Left hindlimb (tissue), 1 donor: ENCODE measurements at places on chromosomes 5 and 9.

DNA sequence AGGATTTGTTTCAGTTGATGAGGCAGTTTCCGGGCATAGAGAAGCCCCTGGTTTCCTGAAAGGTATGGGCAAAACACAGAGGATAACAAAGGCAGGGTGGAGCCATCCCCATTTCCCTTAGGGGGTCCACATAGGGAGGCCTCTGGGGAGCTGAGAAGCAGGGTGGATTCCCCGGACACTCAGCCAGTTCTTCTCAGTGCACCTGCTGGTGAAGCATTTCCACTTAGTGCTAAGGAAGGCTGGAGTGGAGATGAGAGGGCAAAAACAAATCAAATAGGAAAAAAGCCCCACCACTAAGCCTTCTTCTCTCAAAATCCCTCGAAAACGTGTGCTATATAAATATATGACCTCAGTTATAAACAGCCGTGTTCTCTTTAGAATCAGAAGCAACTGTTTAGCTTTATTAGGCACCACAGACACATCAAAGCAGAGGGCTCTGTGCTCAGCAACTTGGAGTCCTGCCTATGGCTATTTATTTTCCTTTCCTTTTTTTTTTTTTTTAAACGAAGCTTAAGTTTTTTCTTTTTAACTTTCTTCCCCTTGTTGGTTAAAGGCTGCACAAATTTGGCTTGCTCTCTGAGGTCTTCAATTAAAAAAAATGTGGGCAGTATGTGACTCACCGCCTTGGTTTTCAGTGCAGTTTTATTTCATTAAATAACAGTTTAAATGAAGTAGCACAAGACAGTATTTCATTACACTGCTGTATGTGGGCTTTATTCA lies 67.7 kb downstream of the PRDM6 start:
- DNase-seq: no peak

- DNase-seq: no peak
Observed at GRCh38 chr9:26412446-26412845, 480.2 kb downstream of the CAAP1 start.

- no peak for DNase-seq
Observed at GRCh38 chr5:167658889-167659288, 632.6 kb upstream of the WWC1 start.

- DNase-seq: no peak
Observed at GRCh38 chr5:130536691-130537090, 628.4 kb downstream of the HINT1 start.

GRCh38 chr5:82422751-82423181 lies 144.6 kb upstream of the RPS23 start:
- DNase-seq: peak; percentile 60

DNA sequence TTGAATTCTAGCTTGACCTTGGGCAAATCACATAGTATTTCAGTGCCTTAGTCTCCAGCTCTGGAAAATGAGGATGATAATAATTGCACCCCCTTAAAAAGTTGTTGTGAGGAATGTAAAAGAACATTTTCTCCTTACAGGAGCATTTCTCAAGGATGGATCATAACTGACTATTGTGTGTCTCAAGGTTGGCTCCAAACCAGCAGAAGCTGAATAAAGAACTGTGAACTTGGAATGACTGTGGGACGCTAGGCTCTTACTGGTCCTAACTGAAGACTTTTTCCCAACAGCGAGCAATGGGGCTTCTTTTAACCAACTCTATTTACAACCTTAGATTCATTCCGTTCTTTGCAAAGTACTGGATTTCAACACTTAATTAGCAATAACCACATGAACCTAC lies 26.2 kb upstream of the GLRX start:
- DNase-seq: no peak

DNA sequence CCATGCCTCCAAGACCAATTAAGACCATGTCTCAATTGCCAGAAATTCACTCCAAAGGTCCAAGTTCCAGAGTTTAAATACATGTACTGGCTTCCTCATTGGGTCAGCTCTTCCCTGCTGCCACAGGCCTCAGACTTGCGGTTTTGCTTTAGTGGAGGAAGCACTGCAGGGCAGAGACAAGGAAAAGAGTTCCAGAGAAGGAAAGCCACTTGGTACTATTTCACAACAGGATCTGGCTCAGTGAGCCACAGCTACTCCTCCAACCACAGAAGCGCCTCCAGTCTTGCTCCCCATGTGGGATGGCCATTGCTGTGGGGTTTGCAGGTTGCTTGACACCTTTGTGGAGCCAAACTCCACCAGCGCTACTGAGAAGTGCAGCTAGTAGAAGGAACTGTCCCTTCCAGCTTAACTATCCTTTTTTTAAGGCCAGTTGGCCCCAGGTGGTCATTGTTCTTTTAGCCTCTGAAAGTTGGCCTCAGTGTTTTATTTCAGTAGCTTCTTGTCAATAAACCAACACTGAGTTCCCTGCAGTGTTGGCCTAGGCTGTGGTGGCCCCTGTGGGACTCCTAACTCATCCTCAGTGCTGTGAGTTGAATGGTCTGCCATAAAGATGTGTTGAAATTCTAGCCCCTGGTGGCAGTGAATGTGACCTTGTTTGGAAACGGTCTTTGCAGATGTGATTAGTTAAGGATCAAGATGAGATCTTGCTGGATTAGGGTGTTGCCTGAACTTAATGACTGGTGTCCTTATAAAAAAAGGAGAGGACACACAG lies 93.7 kb upstream of the DAP start:
- no peak for DNase-seq

GRCh38 chr5:120413686-120414085 lies 50.4 kb upstream of the PRR16 start:
- no peak for DNase-seq

GRCh38 chr9:134748591-134748990 lies 107.0 kb downstream of the COL5A1 start:
- no peak for DNase-seq

GRCh38 chr9:91483189-91483691 lies 59.6 kb upstream of the NFIL3 start:
- DNase-seq: peak; percentile 37

DNA sequence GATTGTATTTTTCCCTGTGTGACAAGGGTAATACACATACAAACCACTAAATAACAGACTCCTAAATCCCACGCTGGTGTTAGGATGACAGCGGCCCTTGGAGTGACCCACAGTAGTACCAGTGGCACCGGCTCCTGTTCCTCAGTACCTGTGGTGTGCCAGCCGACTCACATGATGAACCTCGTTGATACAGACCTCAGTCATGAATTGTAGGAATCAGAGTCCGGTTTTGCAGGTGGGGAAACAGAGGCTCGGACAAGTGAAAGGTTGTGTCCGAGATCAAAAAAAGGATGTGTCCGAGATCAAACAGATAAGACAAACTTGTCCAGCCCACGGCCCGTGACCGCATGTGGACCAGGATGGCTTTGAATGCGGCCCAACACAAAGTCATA lies 78.0 kb downstream of the AMBP start:
- no peak for DNase-seq

DNA sequence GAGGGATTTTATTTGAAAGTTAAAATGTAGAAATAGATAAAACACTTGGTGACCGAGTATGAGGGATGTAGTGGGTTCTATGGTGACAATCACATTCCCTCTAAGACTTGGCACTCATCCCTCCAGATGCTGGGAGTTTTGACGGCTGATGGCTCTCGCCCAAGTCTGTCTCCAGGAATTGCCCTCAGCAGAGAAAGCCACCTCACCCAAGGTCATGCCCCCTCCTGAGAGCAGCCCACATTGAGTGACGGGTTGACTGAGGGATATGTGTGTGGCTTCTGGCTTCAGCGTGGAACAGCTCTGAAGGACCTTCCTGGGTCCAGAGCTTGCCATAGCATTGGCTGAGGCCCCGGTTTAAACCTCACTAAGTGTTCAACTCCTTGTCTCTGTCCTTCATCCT lies 19.4 kb downstream of the CAVIN4 start:
- no peak for DNase-seq

- DNase-seq: no peak
Observed at GRCh38 chr5:1718669-1719068, 81.0 kb downstream of the MRPL36 start.

DNA sequence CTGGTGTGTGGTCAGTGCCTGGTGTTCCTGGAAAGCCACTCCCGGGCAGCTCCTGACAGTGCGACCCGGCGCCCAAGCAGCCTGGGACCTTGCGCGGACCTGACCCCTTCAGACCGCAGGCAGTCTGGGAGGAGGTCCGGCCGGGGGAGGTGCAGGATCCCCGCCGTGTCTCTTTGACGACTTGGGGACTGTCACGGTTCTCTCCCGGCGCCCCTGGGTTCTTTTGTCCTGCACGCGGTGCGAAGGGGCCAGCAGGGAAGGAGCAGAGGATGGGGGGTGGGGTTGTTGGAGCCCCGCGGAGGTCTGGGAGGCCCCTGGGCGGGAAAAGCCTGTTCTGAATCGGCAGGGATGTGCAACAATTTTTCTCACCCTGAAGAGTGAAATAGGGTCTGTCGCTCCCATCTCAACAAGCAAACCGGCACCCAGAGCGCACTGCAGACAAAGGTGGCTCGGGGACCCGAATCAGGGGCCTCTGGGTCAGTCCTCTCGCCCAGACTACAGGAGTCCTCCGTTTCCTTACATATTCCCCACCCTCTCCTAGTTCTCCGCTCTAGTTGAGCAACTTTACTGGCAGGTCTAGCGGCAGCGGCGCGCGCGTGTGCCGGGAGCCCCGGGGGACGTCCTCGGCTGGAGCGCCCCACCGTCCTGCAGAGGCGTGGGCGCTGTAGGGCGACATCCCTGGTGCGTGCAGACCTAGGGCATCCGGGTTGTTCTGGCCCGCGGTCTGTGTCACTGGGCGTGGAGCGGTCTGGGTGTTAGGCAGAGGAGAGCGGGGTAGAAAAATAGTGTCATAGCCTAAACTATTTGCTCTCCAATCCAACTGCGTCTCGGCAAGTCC lies 1.2 kb downstream of the VCAN start:
- DNase-seq: peak; percentile 66
